ENCODE measurements at places on chromosomes 2 and 18.

- no peak for DNase-seq
These were observed 1.1 kb downstream of the HADHB start for GRCh38 chr2:26245810-26246209.

DNA sequence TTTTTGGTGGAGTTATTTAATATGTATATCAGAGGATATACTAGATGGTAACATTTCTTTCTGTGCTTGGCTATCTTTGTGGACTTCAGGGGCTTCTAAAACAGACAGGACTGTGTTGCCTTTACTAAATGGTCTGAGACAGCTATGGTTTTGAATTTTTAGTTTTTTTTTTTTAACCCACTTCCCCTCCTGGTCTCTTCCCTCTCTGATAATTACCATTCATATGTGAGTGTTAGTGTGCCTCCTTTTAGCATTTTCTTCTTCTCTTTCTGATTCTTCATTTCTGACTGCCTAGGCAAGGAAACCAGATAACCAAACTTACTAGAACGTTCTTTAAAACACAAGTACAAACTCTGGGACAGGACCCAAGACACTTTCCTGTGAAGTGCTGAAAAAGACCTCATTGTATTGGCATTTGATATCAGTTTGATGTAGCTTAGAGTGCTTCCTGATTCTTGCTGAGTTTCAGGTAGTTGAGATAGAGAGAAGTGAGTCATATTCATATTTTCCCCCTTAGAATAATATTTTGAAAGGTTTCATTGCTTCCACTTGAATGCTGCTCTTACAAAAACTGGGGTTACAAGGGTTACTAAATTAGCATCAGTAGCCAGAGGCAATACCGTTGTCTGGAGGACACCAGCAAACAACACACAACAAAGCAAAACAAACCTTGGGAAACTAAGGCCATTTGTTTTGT, 52.7 kb downstream of the SMAD4 start:
- no peak for DNase-seq

DNA sequence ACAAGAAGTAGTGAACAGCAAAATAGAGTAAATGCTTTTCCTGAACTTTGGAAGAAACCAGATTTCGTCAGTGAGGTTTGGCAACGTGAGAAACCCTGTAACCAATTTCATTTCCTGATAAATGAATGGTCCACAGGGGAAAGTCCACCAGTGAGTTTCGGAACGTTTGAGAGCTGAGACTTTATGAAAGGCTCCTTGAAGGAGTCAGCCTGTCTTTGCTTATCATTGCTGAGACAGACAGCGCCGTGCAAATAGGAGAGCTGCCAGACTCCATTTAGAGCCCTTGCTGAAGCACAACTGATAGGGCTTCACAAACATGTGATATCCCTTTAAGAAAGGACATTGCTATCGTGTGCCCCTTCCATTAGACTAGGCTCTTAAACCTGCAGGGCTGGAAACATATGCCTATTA, 121.8 kb upstream of the SMAD7 start:
- DNase-seq = no peak

- no peak for DNase-seq
These were observed 862.4 kb upstream of the ACVR2A start for GRCh38 chr2:146982393-146982846.

GRCh38 chr2:85780316-85781012, 26.7 kb downstream of the ATOH8 start:
- no peak for DNase-seq

DNA sequence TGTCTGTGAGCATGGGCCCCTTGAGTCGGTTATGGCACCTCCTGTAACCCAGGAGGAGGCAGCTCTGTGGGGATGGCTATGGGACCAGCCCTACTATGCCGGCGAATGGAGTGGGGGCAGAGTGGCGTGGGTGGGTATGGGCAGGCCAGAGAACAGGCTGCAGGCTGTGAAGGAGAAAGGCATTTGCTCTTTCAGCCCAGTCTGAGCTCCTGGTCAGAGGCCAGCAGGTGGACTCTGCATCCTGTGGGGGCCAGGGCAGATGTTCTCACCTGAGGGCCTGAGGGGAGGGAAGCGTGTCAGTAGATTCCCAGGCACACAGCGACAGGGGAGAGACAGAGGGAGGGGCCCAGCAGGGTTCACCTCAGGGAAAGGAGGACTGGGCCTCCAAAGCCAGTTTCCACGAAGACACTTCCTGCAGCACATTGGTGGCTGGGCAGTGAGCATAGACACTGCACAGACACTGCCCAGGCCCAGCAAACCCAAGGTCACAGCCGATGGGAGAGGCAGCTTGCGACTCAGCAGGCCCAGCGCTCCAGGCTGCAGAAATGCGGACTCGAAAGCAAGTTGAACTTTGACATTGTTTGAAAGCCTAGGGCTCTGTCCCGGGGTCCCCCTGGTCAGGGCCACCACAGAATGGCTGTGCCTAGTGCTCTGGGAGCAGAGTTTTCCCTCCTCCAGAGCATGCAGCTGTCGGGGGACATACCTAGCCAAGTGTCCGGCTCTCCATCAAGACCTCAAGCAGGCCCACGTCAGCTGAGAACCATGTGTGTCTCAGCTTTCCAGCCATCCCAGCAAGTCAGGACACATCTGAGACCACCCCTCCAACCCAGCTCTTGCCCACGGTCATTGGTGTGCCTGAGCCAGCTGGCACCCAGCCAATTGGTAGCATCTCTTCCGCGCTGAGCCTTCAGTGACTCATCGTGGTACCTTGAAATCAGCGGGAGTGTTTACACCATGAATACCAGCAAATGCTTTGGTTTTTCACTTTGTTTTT, 53.8 kb downstream of the TGOLN2 start:
- no peak for DNase-seq

- no peak for DNase-seq
These were observed 1.7 kb upstream of the DPP4 start for GRCh38 chr2:162075689-162076132.

DNA sequence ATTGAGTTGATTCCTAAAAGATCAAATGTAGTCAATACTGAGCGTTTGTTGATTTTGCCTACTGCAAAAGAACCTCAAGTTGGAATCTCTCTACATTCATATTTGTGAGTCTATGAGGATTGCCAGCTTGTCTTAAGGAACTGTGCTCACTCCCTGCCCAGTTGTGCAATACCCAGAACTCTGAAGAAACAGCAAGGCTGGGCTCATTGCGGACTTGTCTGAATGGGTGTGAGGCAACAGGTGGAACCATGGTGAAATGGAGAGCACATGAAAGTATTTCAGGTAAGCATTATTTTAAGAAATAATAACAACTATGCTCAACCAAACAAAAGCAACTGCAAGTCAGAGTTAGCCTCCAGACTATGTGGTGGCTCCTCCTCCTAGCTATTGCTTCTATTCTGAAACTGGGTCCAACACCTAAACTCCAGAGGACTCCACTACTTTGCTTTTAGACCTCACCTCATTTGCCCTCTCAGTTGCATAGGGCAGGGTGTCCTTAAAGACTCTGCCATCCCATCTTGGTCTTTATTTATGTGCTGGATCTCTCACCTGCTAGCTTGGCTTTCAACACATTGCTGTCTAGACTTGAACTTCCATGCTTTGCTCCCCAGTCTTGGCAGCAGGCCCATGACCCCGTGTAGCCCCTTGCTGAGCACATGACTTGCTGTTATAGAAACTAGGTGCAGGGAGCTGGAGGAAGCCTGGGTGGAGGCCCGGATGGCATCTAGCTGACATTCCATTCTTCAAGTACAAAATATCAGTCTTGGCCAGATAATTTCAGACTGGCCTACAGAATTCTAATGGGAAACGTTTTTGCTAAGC, 94.8 kb upstream of the ARL5A start:
- DNase-seq = peak; percentile 22

DNA sequence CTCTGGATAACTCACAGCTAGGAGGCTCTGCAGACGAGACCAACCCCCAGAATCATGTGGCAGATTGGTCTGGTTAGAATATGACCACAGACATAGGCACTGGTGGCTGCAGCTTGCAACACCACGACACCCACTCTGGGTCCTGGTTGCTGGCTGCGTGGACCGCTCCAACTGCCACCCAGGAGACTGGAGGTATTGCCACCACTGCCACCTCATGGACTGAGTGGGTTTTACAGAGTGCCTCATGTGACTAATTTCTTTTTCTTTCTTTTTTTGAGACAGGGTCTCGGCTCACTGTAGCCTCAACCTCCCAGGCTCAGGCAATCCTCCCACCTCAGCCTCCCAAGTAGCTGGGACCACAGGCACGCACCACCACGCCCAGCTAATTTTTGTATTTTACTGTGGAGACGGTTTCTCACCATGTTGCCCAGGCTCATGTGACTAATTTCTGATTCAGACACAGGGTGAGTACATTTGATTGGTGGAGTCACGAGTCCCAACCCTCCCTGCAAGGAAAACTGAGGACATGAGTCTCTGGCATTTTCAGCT, 29.9 kb upstream of the NT5DC4 start:
- peak; percentile 36 for DNase-seq

DNA sequence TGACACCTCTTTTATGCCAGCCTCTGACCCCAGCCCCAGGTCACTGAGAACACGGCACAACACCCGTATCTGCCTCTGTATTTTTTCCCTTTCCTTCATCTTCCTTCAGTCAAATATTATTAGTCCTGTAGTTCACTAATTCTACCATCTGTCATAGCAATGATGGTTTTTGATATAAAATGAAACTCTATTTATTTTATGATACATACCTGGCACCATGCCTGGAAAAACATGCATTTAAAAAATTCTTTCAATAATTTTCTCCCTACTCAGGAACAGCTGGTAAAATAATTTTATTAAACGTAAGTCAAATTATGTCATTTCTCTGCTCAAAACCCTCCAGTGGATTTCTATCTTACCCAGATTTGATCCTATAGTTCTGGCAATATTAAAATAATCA, 224.7 kb downstream of the CDH7 start:
- DNase-seq = peak; percentile 42

DNA sequence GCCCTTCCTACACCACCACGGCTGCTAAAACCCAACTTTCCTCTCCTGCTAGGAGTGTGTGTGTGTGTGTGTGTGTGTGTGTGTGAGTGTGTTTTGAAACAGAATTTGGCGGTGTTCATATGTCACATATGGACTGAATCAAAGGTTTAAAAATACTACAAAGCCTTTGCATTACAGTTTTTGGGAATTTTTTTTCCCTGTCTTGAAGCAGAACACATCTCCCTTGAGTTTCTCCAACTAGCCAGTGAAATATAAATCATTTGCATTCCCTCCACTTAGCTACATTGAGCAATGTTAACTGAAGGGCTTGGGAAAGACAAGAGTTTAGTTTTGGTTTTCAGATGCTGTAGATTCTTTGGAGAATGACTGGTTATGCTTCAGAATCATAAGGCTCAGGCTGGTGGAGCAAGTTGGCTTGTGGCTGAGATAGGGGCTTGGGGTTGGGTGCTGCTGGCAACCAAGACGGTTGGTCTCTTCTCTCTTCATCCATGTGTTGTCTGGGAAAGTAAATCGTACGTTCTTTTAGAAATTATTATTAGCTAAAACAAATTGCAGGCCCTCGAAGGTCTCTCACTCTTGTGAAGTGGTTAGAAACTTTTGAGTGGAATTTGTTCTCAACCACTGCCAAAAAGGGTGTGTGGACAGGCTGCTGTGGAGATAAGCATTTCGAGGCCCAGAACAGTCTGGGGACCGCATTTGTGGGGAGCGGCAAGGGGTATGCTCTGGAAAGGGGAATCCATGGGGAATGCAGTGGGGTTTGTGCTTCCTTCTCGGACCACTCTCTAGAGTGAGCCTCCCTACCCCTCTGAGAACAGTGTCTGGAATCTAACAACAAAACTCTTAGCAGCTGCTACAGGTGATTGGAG, 1.4 kb downstream of the NRP2 start:
- DNase-seq = no peak

- DNase-seq = no peak
These were observed 384.9 kb upstream of the DCC start for GRCh38 chr18:51955136-51955535.

- DNase-seq = no peak
These were observed 679.5 kb downstream of the KCNJ3 start for GRCh38 chr2:155377931-155378444.

DNA sequence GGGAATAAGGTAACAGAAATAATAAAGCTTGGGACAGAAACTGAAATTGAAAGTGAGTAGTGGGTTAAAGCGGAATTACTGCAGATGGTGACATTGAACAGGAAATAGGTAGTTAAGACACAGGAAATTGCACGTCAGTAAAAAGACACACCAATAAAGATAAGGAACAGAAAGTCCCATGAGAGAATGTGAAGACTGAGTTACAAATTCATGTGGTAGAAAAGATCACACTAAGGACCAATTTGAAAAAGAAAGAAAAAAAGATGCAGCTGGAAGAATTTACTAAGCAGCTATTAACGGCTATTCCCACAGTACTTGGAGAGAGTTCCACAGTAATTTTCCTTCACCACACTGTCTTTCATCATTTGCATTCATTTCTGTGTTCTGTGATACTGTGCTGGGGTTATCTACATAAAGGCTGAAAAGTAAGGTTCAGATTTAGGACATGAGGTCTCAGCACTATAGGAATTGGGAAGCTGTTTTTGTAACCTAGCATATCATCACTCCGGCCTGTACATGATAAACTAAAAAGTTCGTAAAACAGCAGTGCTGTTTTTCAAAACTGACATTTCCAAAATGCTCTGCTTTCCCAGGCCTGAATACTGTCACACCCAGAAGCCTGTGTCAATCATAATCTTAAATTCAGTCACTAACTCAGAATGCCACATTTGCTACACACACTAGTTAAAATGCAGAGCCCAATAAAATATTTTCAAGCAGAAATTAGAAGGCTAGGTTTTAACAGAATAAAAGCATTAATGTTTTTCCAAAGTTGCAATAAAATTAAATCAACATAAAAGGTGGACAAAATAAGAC, 42.9 kb downstream of the SRBD1 start:
- no peak for DNase-seq

DNA sequence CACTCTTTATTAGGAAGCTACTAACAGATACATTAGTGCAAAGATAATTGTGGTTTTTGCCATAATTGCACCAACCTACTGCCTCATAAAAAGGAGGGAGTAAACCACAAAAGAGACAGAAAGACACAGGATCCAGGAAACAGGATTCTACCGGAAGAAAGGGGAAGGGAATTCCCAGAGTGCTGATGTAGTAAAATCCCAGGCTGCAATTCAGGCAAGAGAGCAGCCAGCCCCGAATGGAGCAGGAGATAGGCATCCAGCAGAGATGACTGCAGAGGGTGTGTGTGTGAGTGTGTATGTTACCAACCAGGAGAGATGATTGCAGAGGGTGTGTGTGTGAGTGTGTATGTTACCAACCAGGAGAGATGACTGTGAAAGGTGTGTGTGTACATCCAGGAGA, 84.4 kb downstream of the KCNS3 start:
- DNase-seq = no peak

Data from NCI-H446 (cell line).